ENCODE measurements at places on chromosomes 6 and 20.

DNA sequence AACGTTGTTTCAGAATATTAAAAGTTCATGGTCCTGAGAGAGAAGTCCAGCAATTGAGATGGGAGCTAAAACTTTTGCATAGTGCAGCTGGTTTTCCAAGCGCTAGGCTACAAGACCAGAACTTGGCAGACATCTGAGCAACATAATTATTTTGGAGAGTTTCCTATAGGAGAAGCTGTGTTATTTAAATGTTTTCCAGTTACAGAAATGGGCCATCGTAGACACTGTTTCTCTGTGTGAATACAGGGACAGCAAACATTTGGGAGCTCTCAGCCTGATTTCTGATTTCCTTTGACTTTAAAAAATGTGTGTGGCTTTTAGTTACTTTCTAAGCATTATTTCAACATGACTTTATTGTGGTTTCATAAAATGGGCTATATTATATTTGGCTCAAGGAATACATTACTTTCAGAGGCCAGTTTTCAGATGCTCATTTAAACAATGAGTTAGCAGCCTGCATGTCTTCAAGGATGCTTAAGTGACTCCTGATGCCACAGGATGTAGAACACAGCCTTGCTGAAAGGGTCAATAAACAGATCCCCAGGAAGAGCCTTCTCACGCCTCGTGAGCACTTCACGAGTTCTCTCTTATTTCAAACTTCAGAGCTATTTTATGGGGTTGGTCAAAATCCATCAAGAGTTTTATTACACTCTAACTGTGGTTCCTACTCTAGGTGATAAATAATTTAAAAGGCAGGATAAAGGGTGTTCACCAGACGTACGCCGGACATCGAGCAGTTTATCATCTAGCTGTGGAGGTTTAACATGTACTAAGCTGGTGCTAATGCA is 193.8 kb downstream of the SMOC2 start:
- DNase-seq: no peak

DNA sequence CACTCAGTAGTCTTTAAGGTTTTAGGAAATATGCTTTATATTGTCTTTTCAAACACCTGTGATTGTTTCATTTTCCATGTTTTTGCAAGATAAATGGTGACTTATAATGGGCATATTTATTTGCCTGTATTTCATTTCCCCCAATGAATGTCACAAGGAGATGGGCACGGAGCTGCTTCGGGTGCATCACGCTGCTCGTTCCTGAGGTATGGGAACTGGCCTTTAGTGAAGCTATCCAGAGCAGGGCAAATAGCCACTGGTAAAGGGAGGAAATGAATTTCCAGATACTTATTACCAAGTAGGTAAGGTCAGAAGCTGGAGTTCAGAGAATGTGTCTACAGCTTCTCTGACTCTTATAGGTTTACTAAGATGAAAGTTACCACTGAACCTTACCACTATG is 3.7 kb downstream of the POU3F2 start:
- peak; percentile 61 for DNase-seq

GRCh38 chr6:142845624-142846458 is 99.1 kb downstream of the HIVEP2 start:
- DNase-seq: peak; percentile 88

DNA sequence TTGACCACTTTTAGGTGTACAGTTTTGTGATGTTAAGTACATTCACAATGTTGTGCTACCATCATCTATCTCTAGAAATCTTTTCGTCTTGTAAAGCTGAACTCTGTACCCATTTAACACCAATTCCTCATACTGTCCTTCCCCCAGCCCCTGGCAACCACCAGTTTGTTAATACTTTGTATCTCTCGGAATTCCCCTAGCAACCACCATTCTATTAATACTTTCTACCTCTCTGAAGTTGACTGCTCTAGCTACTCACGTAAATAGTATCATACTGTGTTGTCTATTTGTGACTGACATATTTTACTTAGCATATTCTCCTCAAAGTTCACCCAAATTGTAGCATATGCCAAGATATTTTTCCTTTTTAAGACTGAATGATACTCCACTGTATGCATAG is 82.3 kb upstream of the CLDN20 start:
- no peak for DNase-seq

- DNase-seq: no peak
Observed at GRCh38 chr6:97702248-97702647, 419.2 kb upstream of the MMS22L start.

DNA sequence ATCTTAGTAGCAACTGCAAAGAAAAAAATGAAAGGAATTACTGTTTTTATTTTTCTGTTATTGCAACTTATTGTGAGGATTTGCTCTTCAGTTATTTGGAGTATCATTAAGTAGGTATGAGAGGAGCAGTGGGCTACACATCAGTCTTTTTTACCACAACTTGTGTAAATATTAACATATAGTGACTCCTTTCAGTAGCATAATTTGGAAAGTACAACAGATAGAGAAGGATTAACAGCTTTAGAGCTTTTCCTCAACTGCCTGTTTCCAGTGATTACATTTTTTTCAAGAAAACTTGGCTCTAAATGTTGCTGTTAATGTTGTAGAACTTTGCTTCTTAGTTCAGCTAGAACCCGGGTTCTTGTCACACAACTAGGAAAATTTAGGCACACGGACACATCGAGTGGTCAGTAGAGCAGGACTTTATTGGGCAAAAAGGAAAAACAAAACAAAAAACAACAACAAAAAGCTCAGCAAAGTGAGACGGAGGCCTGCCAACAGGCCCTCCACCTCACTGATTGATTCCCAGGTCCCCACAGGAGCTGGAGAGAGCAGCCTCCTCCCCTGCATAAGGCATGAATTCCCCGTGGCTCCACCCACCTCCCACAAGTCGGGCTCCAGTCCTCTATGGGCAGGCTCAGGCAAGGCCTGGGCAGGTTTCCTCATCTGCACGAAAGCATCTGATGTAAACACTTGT is 75.1 kb downstream of the ADGRG6 start:
- DNase-seq: no peak

DNA sequence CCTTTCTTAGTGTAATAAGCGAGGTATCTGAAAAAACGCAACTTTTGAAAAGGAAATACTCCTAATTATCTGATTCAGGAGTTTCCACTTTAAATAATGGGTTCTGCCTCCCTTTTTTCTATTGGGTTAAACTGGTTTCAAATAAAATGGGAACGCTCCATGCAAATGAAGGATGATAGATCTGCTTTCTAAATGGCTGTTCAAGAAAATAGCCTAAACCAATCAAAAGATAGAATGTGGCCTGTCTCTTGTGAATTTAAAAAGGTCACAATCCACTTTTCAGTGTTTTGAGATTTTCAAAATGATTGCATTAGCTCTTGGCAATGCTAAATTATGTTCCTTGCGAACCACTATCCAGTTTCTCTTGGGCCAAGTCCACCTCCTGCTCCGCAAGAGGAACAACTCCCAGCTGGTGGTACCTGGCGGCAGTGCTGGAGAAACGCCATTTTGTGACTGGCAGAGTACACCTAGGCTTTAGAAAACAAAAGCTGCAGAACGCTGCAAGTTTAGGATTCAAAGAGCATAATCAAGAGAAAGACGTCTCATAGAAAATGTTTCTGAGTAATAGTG is 56.7 kb downstream of the TRIM38 start:
- DNase-seq: no peak

DNA sequence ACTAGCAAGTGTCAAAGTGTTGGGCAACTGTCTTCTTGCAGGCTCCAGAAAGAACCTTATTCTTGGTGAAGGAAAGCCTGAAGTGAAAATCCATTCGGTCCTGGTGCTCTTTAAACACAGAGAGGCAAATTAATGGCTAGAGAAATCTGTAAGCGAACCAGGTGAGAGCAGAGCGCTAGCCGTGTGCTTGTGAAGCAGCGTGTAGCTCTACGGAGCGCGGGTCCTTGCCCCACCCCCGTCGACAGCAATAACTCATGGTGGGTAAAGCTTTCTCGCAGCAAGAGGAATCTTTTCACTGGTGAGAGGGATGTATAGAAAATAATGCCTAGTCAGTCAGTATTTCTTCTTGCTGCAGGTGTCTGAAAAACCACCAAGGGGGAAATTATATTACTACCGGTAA is 37.0 kb upstream of the EMILIN3 start:
- no peak for DNase-seq

GRCh38 chr6:140487586-140487985 is 1113.1 kb upstream of the CITED2 start:
- DNase-seq: no peak

GRCh38 chr6:67952121-67952520 is 683.0 kb upstream of the ADGRB3 start:
- DNase-seq: no peak

DNA sequence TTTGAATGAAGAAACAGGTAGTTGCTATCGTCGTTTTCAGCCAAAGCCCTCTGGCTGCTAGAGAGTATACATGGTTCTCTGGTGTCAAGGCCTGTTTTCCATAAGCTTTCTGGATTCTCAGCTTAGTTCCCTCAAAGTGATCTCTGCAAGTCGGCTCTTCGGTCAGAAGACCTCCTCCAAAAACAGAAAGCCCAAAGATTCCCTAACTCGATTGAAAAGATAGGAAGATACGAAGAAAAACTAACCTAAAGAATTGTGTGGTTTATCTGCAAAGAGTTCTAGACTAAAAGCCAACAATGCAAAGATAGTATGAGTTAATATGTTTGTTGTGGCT is 545 bp upstream of the ASCC3 start:
- peak; percentile 53 for DNase-seq

- DNase-seq: no peak
Observed at GRCh38 chr20:15265581-15266309, 928.3 kb upstream of the FLRT3 start.

DNA sequence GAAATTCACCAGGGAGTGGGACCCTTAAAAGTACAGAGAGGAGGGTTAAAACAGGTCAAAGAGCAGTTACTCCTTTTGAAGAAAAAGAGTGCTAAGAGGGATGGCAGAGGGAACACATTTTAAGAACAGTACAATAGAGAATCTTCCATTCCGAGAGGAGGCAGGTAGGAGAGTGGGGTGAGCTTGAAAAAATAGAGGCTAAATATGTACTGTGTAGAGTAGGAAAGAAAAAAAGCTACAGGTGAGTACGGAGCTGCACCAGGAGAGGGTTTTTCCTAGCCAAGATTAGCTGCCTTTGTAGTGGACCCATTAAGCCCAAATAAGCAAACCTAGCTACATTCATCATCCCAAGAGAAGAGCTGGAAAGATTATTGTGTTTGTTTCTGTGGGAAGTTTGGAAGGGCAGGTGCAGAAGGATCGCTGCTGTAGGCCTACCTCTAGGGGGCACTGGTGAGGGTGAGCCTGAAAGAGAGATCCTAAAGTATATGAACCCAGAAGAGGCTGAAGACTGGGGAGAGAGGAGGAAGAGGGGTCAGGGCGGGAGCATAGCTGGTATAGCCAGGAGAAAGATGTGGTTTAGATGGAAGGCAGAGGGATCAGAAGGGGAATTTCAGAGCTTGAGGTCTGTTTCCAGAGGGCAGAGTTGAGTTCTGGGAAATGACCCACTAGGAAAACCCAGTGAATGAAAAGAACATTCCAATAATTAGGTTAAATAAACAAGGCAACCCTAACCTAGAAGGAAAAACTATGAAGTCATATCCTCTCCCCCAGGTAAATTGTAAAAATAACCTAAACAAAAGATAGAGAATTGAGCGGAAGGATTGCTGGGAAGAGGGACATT is 50.2 kb upstream of the HINT3 start:
- no peak for DNase-seq

All from pons (tissue), 1 donor.